ENCODE measurements at places on chromosomes 12 and 14. TPM values are rescaled to one million over a fixed set of nuclear protein-coding genes. Genes with fewer than 3 reads are reported as not detected.

PTHLH gene
- not detected for total RNA-seq

DNA sequence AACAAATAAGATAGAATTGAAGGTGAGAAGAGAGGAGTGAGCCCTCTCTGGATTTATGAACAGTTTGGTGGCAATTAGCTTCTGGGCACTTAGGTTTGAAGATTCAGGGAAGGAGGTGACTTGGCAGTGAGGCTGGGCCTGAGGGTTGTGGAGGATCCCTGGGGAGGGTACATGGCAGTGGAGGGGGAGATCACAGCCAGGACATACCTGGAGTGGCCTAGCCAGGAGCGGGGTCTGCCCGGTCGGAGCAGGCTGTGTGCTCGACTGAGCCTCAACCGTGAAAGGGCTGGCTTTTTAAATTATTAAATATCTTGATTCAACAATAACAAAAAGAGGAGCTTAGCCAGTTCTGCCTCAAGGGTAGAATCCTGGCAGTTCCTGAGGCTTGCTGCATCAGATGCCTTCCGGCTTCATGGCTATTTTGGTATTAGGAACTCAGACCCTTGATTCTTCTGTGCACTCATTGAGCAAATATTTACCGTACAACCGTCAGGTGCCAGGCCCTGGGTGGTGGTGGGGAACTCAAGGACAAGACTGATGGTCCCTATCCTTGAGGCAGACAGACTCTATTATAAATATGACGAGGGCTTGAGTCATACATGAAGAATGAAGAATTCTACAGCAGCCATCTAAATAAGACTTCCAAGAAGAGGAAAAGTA, 73.4 kb downstream of the SPTB start:
- DNase-seq = peak; percentile 44
- H3K4me3 ChIP-seq = no peak overlapping the region
- H3K27ac ChIP-seq = peak overlapping the region; percentile 92
- H3K27me3 ChIP-seq = no peaks in the 10 kb centered on the region
- H3K36me3 ChIP-seq = no peaks in the 10 kb centered on the region
- peaks cover 8% of the 10 kb centered on the region for H3K4me1 ChIP-seq

GRCh38 chr12:114834621-114835020, 150.6 kb upstream of the TBX3 start:
- H3K36me3 ChIP-seq = no peaks in the 10 kb centered on the region
- H3K4me3 ChIP-seq = no peak overlapping the region
- H3K27me3 ChIP-seq = no peaks in the 10 kb centered on the region
- H3K27ac ChIP-seq = no peak overlapping the region
- no peak for DNase-seq
- no peaks in the 10 kb centered on the region for H3K4me1 ChIP-seq

SDR9C7 gene
- not detected for total RNA-seq

DNA sequence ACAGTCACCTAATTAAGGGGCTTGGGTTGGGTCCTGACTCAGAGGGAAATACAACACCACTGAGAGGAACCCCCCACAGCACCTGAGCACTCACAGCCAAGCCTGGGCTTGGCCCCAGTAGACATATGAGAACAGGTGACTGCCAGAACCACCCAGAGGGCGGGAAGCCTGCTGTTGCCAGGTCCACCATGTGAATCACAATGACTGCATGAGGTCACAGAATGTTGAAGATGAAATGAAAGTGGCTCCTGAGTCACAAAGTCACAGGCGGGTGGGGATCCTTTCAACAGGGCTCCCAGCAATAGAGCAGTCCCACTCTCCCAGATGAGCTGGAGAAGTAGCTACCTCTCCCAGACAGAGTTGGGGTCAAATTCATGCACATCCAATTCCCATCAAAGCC, at the start of gene LRRC74A:
Gene LRRC74A (plus strand): TSS at position 287 of the 400 bp plus-strand sequence. CDS start 290 bp downstream, outside the sequence.
- no peak within 1 kb of the TSS for H3K27ac ChIP-seq
- H3K4me1 ChIP-seq = no peaks in the 10 kb centered on the region
- H3K27me3 ChIP-seq = no peaks in the 10 kb centered on the region
- H3K36me3 ChIP-seq = no peaks in the 10 kb centered on the region
- no peak for DNase-seq

- H3K27me3 ChIP-seq = no peaks in the 10 kb centered on the region
- peak within 1 kb of the TSS; percentile 67 for H3K4me3 ChIP-seq
- H3K27ac ChIP-seq = no peak within 1 kb of the TSS
These were observed at the start of gene B3GNT4 for GRCh38 chr12:122203301-122204166. B3GNT4 (plus strand) TSS chr12:122203709; CDS start chr12:122204619, 910 bp downstream.

GRCh38 chr14:54348001-54348611, 48.7 kb upstream of the CDKN3 start:
- H3K36me3 ChIP-seq = no peaks in the 10 kb centered on the region
- no peak for DNase-seq
- H3K4me1 ChIP-seq = no peaks in the 10 kb centered on the region
- H3K27ac ChIP-seq = no peak overlapping the region
- H3K4me3 ChIP-seq = no peak overlapping the region

GPR84 gene
- total RNA-seq = not detected

CISTR gene
- total RNA-seq = not detected

DNA sequence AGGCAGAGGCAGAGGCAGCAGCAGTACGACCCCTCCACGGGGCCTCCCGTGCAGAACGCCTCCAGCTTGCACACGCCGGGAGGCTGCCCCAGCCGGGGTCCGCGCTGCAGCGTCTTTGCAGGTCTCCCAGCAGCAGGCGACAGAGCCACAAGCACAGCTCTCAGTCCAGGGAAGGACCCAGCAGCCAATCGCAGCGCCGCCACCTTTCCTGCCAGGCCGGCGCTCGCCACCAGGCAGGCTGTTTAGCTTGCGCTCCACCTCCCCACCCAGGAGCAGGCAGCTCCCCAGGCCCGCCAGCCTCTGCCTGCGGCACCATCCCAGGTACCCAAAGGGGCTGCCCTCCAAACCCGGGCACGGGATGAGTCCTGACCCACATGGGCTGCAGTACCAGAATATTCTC, 25.2 kb downstream of the DDX51 start:
- peaks cover 85% of the 10 kb centered on the region for H3K36me3 ChIP-seq
- H3K27ac ChIP-seq = no peak overlapping the region
- DNase-seq = no peak
- H3K4me3 ChIP-seq = no peak overlapping the region

KRT74 gene
- not detected for total RNA-seq

DNA sequence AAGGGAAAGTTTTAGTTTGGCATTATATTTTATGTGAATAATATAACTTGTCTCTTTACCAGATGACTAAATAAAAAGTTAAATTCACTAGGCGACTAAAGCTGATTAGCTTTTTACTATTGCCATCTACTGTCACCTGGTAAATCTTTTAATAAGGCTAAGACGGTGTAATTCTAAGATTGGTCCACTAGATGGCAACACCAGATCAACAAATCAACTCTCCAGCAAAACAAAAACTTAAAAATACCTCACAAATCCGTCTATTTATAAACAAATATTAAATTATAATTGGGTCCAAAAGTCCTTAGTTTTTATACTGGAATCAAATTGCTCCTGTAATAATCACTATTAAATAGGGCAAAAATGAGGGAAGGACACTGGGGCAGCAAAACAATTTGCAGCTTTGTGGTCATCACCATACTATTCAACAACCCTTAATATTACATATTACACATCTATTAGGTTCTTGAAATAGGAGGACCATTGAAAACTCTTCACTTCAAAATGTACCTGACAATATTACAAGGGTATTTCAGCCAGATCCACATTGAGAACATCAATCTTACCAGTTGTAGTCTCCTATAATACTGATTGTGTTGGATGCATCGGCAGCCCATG, 47.9 kb downstream of the GALC start:
- DNase-seq = no peak
- H3K27ac ChIP-seq = no peak overlapping the region
- peaks cover 52% of the 10 kb centered on the region for H3K36me3 ChIP-seq
- no peaks in the 10 kb centered on the region for H3K4me1 ChIP-seq
- no peak overlapping the region for H3K4me3 ChIP-seq
- H3K27me3 ChIP-seq = no peaks in the 10 kb centered on the region

DNA sequence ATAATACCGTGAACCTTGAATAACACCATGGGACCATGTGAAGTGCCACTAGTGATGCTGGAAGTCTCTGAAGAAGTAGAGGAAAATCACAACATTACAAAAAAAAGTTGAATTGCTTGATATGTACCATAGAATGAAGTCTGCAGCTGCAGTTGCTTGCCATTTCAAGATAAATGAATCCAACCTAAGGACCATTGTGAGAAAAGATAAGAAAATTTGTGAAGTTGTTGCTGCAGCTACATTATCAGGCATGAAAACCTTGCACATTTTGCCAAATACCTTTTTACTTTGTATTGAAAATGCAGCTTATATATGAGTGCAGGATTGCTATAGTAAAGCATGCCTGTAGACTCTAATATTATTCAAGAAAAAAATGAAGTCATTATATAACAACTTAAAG, 126.5 kb downstream of the NUBPL start:
- H3K27me3 ChIP-seq = no peaks in the 10 kb centered on the region
- H3K4me3 ChIP-seq = no peak overlapping the region
- H3K27ac ChIP-seq = no peak overlapping the region
- no peaks in the 10 kb centered on the region for H3K4me1 ChIP-seq

- no peaks in the 10 kb centered on the region for H3K27me3 ChIP-seq
- no peaks in the 10 kb centered on the region for H3K36me3 ChIP-seq
- H3K27ac ChIP-seq = no peak overlapping the region
- no peak overlapping the region for H3K4me3 ChIP-seq
- DNase-seq = no peak
These were observed 531.0 kb downstream of the CCER1 start for GRCh38 chr12:90423965-90424364.

SYNDIG1L gene
- total RNA-seq = not detected

CD69 gene
- 1.3 TPM for total RNA-seq

GRCh38 chr14:35240231-35240630, 52.0 kb upstream of the PSMA6 start:
- H3K27ac ChIP-seq = no peak overlapping the region
- no peaks in the 10 kb centered on the region for H3K4me1 ChIP-seq
- no peaks in the 10 kb centered on the region for H3K36me3 ChIP-seq
- H3K27me3 ChIP-seq = no peaks in the 10 kb centered on the region

ISCA2 gene
- total RNA-seq = 10.0 TPM

- no peak overlapping the region for H3K27ac ChIP-seq
- no peak overlapping the region for H3K4me3 ChIP-seq
- H3K36me3 ChIP-seq = peaks cover 15% of the 10 kb centered on the region
- H3K4me1 ChIP-seq = no peaks in the 10 kb centered on the region
- DNase-seq = no peak
These were observed 22.9 kb downstream of the GDF11 start for GRCh38 chr12:55765736-55766290.

SLIRP gene
- total RNA-seq = 3.1 TPM

KRT6C gene
- not detected for total RNA-seq

CRY1 gene
- total RNA-seq = 23.0 TPM
